ENCODE measurements at places on chromosomes 2 and 18.
A peak's percentile ranks its signal among the peaks of the same experiment; 100 is the strongest.

DNA sequence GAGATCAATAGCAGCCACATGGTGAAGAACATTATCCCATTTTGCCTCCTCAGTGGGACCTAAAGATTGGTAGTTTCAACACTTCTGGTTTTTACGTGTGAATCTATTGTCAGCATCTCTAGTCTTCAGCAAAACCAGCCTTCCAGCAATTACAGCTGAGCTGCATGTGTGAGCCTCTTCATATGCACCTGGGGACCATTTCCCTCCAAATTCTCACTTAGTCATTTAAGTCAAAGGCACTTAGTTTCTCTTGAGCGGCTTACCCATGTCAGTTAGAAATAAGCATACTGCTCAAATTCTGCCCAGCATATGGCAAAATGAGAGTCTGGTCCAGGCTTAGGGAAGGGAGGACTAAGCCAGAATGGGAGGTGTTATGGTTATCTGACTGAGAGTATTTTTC, 99.7 kb upstream of the NXPH2 start:
- DNase-seq: no peak

DNA sequence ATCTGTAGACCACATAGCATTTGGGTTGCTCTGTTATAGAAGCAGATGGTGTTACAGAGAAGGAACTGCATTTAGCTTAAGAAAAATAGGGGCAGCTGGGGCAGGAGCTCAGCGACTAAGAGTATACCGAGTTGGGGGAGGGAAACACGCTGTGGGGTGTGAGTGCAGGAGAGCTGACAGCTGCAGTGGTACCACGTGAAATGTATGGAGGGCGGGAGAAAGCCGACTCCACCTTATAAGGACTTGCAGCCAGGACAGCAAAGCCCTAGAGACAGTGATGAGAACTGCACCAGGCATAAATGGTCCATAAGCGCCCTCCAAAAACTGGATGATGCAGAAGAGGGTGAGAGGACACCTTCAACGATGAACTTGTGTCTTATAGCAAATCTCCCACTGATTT, 237.6 kb downstream of the PRKCE start:
- no peak for DNase-seq

DNA sequence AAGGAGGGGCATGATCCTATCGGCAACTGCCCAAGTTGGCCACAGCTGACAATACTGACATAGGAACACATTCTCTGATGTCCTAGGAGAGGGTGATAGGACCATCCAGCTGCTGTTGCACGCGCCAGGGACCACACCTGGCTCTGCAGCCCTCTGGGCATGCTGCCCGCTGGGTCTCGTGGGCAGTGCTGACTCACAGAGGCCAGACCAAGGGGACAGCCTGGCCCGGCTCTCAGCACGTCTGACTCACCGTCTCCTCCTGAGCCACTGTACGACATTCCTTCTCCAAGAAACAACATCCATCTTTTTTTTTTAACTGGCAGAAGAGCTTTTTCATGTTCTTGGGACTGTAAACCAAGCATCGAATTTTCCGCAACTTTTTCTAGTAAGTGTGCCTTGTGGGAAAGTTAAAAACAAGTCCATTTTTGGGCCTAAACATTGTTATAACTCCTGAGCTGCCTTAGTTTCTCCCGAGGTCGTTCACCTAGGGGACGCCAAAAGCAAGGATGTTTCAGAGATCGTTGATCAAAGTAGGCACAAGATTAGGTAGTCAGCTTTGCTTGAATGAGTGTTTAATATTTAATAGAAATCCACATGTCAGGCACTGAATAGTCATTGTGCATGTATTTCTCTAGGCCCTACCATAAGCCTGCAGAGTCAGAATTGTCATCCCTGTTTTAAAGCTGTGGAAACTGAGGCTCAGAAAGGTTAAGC, 100.3 kb downstream of the TTC32 start:
- DNase-seq: peak; percentile 81

DNA sequence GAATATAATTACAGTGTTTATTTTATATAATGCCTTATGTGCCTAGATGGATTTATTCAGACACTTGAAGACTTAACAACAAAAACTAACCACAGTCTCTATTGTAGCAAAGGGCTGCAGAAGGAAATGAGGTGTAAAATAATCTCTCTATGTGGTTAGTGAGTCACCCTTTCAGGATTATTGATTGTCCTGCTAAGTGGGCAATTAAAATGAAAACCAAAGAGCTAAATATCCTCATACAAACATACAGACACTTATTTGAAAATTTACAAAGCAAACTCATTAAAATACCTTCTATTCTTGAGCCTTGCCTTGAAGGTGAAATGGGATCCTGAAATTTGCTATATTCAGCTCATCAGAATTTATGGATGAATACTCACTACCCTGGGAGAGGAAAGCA, 27.7 kb upstream of the DCC start:
- DNase-seq: no peak

GRCh38 chr18:48889981-48890762, 60.6 kb downstream of the SMAD7 start:
- DNase-seq: no peak

- no peak for DNase-seq
Measured at GRCh38 chr2:133652398-133652797, 84.1 kb upstream of the NCKAP5 start.

- DNase-seq: no peak
Measured at GRCh38 chr2:203432811-203433210, 102.3 kb downstream of the RAPH1 start.

DNA sequence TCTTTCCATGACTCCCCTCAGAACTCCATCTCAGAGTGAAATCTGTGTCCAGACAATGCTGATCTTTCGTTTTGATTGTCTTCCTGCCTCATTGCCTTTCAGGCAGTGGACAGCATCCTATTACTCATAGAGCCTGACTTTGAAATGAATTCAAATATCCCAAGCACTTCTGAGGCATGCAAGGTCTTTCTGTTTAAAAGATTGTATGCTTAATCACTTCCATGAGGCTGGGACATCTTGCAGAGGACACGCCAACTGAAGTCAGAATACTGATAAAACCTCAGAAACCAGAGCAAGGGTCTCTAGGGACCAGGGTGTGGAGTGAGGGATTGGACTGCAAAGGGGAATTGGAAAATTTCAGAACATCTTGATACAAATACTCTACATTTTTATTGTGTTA, 836.5 kb upstream of the ID2 start:
- DNase-seq: no peak

DNA sequence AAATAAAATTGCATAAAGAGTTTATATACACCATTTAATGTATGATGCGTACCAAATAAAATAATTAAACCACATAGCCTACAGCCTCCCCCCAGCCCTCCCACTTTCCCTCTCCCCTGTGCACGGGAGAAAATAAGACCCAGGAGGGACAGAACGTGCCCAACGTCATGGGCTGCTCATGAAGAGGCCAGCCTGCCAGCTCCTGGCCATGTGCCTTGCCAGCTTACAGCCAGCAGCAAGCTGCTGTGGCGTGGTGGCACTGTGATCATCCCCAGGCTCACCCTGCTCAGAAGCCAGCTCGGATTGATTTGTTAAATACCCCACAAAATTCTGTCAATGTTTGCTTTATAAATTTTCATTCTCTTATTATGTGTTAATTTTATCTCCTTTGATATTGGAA, 7.6 kb downstream of the GPR148 start:
- DNase-seq: peak; percentile 36

GRCh38 chr2:127106457-127106990, 430 bp downstream of the BIN1 start:
- DNase-seq: no peak

Data from heart right ventricle (tissue), 16 donors.